ENCODE measurements at places on chromosomes 1 and 21.

DNA sequence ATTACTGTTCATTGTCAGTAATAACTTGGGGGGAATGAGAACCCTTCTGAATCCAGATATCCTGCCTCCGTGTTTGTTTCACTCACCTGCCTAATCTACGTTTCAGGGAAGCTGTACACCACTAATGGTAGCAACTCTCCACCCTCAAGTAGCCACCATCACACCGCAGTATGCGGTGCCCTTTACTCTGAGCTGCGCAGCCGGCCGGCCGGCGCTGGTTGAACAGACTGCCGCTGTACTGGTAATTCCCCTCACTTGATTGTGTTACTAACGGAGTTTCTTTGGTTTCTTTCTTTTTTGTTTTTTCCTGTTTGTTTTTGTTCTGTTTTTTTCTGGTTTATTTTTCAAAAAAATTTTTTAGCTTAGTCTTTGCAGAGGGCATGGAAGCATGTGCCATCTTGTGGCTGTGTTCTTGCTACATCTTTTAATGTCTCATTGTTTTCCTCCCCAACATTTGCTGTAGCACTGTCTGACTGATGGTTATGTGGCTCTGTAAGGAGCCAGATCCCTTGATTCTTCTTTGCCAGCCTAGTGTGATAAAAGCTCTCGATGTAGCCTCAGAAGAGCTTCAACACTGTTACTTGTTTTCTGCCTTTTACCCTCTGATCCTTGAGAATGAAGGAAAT, 15.9 kb upstream of the OLFML3 start:
- DNase-seq: no peak

- DNase-seq: no peak
Observed at GRCh38 chr1:43303471-43304313, 2.9 kb downstream of the TIE1 start.

DNA sequence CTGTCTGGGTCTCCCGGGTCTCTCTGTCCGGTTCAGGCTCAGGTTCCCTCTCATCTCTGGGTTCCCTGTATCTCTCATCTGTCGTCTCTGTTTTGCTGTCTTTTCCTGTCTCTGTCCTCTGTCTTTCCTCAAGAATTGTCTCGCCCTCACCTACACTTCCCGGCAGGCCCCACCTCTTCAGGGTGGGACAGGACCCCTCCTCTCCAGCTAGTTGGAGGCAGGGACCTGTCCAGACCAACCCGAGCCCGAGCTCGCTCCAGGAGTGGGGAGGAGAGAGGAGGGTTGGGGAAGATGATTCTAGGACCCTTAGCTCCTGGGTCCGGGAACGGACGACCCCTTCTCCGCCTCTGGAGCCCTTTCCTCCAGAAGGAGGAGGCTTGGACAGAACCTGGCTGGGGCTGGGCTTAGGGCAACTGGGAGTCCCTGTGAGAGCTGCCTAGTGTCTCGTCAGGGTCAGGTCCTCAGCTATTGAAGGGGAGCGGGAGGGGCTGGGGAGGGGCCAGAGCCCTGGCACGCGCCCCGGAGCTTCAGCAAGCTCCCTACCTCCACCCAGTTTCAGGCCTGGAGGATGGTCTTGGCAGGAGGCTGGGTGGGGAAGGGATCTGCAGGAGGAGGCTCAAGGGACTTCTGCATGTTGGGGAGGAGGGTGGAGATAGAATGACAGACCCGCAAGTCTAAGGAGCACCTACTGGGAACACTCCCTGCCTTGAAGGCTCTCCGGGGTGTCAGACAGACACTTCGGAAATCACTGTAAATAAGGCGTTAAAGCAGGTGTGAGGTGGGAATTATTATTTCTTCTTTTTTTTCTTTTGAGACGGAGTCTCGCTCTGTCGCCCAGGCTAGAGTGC, 26.3 kb upstream of the EPB41 start:
- DNase-seq: no peak

DNA sequence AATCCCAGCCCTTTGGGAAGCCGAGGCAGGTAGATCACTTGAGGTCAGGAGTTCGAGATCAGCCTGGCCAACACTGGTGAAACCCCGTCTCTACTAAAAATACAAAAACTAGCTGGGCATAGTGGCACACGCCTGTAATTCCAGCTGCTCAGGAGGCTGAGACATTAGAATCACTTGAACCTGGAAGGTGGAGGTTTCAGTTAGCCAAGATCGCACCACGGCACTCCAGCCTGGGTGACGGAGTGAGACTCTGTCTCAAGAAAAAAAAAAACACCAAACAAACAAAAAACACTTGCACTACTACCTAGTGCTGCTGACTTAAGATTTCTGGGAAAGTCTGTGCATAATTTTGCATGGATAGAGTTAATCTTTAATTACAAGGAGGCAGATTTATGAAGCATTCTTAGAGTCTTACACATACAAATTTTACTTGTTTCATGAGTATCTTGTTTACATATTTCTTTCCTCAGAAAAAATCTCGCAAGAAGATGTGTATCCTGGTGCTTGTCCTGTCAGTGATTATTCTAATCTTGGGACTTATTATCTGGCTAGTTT, 8.7 kb upstream of the PPP1R8 start:
- DNase-seq: no peak

GRCh38 chr1:13900583-13900982, 200.6 kb downstream of the PRDM2 start:
- DNase-seq: no peak

DNA sequence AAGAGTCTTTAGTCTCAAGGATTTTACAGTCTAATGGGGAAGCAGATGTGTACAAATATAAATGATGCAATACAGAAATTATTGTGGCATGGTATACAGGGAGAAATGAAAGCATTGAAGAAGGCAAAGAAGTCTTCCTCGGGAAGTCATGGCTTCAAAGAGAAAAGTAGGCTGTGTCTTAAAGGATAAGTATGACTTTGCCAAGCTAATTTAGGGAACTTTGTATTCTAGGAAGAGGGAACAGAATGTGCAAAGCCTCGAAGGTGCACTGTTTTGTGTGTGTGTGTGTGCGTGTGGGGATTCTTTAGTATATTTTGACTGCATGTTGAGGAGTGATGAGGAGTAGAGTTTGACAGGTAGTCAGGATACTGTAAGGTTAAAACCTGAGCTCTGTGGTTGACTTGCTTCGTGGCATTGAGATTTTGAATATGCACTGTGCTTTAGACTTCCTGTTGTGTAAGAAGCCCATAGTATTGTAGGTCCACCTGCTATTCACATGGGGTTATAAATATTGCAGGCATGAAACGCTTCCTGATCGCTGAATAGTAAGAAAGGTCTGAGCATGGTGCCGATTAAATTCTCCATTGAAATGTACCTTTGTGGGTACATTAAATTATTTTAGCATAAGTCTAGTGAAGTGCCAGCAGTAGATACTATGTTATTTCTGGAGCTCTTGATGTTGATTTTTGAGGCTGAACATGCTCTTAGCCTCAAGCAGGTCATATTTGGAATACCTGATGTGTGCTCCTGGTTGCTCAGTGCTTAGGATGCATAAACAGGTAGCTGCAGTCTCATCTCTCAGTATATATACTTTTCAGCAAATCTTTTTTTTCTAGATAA, 8.0 kb downstream of the SMAP2 start:
- DNase-seq: no peak

- no peak for DNase-seq
Observed at GRCh38 chr1:228177721-228178710, 12.4 kb downstream of the IBA57 start.

GRCh38 chr1:201827321-201828216, 1.4 kb upstream of the IPO9 start:
- no peak for DNase-seq
